ENCODE measurements at places on chromosomes 4 and X.

GRCh38 chrX:108270280-108270679 lies 167.9 kb downstream of the COL4A6 start:
- no peak for DNase-seq

GRCh38 chrX:46554942-46555341 lies 9.7 kb upstream of the ZNF674 start:
- DNase-seq, result no peak

DNA sequence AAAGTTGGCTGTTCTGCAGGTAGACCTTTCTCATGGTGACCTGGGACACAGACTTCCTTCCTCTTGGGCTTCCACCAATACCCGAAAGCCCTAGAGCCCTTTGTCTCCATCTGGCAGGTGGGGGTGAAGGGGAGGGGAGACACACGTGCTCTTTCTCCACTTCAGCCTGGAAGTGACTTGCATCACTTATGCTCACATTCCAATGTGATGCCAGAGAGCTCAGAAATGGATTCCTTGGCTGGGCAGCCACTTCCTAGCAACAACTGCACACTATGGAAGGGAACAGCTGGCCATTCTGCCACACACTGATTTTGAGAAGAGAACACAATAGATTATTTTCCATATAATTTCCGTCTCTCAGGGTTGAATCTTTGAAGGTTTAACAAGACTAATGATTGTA lies 36.3 kb downstream of the C4orf51 start:
- no peak for DNase-seq

DNA sequence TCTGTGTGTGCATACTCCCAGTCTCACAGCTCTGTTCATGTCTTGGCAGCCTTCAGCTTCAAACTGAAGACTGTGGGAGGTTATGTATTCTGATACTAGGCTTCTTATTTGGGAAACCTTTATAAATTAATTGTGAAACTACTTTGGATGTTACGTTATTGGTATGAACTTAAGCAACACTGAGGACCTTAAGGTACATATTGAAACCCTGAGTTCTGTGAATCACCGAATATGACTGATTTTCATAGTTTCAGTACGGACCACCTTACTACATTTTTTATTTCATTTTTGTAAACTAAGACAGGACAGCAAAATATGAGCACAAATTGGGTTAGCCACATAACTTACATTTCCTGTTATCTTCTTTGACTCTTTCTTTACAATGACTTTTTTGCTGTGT lies 498.4 kb downstream of the PDGFC start:
- DNase-seq, result no peak

DNA sequence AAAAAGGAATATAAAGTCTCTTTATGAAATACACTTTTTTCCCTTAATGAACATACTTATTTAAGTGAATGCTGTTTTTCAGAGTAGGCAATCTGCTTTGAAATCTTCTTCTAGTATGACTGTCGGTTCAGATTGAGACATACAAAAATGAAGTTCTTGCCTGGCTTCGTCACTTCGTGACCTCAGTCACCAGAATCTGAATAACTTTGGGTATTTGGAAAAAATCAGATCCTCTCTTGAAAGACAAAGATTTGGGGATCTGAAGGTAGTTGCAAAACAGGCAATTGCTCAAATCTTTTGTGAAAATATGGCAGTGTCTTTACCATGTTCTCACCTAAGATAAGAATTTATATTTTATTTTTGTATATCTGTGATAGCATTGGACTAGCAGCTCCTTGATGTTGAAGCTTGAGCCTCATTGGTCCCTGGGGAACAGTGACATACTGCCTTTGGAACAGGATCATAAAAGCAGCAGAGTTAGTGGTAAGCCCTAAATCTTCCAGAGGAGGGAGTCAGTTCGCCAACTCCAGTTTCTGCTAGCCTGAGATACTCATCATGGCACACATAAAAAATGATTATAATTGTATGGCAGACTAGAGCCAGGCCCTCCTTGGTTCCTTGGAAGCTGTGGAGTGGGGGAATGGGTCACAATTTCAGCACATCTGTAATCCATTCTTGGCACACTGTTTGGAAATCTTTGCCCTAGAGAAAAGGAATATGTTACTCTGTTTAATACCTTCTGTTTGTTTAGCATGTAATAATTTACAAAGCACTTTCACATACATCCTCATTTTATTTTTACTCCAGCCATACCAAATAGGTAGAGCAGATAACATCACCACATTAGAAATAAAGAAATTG lies 5.0 kb downstream of the ARFIP1 start:
- no peak for DNase-seq

- DNase-seq, result no peak
These were observed 795.4 kb upstream of the DIAPH2 start for GRCh38 chrX:95889279-95889678.

- DNase-seq, result peak; percentile 28
These were observed 2.2 kb downstream of the PLXNB3 start for GRCh38 chrX:153766098-153766817.

DNA sequence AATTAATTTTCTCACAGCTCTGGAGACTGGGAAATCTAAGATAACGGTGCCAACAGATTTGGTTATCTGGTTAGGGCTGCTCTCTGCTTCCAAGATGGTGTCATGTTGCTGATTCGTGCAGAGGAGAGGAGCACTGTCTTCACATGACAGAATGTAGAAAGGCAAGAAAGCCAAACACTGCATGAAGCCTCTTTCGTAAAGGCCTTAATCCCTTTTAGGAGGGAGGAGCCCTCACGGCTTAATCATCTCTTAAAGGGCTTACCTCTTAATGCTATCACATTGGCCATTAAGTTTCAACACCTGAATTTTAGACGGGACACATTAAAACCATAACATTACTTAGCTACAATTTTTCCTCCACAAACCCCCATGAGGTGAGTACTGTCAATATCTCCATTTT lies 174.1 kb downstream of the COX18 start:
- DNase-seq, result no peak

GRCh38 chr4:43560047-43560446 lies 667.5 kb downstream of the GRXCR1 start:
- DNase-seq, result no peak

- no peak for DNase-seq
These were observed 738.3 kb upstream of the TENM3 start for GRCh38 chr4:181504924-181505323.

DNA sequence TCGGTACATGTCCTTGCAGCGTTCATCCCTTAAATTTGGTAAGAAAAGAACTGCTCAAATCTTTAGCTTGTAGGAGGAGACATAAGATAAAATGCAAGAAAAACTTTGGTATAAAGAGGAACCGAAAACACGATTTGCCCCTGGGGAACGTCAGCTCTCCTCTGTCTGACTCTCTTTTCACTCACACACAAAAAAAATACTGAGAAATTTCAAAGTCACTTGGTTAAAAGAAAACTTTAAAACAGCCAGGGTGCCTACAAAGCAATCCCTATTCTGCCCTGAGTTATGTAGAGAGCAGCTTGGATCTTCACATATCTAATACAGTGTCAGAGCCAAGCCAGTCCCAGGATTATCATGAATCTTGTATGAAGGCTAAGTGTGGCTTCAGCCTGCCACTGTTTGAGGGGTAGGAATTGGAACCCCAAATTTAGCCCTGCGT lies 248.5 kb upstream of the CXXC4 start:
- DNase-seq, result no peak

DNA sequence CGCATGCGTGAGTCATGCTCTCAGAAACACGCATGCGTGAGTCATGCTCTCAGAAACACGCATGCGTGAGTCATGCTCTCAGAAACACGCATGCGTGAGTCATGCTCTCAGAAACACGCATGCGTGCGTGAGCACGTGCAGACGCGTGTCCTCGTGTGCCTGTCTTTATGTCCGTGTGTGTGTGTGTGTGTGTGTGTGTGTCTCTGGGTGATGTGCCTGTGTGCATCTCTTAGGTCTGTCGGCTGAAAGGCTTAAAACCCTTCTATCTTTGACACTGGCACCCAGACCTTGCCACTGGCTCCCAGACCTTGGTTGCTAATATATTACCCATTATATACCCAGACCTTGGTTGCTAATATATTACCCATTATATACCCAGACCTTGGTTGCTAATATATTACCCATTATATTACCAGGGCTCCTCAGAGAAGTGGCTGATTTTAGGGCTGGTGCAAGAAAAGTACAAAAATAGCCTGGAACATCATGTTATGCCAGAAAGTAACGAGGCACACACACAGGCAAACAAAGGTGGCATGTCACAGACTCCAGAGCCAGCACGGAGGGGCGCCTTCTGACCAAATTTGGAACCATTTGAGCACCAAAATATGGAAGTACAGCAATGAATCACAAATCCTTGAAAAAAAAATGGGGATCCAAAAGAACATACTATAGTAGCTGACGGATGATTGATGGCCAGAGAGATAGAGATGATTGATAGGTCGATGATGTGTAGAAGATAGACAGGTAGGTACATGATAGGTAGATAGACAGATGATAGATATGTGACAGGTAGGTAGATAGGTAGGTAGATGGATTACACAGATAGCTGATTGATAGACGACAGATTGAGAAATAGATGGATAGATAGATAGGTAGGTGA lies 19.2 kb upstream of the ADRA2C start:
- DNase-seq, result no peak

DNA sequence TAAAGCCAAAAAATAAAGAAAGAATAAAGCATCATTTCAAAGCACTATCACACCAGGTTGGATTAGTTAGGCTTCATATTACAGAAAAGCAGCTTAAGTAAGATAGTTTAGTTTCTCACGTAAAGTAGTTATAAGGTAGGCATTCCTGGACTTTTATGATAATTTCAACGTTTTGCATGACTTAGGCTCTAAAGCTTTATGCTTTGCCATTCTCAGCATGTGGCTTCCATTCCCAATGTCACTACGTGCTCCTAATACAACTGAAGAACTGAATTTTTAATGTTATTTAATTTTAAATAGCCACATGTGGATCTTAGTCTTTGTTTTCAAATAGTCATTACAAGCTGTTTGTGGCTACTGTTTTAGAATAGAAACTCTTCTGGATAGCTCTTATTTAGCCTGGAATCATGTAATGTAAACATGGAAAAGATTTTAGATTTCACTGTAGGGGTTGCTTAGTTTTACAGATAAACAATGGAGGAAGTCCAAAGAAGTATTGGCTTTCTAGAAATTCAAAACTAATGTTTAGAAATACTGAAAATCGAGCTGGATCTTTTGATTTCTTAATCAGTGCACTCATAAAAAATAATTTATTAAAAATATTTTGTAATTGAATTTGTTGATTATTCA lies 710.0 kb downstream of the IL1RAPL1 start:
- DNase-seq, result no peak

GRCh38 chrX:71953946-71954345 lies 43.3 kb downstream of the NHSL2 start:
- DNase-seq, result no peak

DNA sequence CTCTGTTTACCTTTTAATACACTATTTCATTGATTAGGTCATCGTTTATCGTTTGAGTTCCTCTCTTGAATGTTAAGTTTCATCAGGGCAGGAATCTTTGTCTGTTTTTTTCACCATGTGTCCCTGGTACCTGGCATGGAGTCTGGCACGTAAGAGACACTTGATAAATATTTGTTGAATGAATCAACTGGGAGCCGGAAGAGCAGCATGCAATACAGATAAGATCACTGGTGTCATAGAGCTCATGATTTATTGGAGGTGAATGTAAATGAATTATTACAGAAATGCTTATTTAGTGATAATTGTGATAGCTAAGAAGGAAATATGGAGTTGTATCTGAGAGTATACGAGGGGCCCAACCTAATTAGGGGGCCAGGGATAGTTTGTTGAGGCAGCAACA lies 62.8 kb downstream of the UCHL1 start:
- DNase-seq, result no peak

- DNase-seq, result no peak
These were observed 351.5 kb downstream of the TMA16 start for GRCh38 chr4:163846008-163846407.

DNA sequence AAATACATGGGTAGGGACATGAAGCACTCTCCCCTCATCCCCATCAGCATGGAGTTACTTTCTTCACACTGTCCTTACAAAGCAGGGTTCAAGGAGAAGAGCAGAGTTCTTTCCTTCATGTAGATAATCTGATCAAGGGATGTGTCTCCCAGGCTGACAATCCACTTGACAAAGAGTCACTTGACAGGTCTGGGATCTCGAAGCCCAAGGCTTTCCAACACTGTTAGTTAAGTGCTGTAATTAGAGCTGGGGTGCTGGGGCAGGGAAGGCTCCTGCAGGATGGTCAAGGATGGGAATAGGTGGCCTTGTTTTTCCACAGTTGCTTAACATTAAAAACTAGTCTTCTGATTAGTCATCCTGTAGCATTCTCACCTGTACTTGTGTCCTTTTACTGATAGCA lies 38.0 kb downstream of the CCNG2 start:
- DNase-seq, result no peak

DNA sequence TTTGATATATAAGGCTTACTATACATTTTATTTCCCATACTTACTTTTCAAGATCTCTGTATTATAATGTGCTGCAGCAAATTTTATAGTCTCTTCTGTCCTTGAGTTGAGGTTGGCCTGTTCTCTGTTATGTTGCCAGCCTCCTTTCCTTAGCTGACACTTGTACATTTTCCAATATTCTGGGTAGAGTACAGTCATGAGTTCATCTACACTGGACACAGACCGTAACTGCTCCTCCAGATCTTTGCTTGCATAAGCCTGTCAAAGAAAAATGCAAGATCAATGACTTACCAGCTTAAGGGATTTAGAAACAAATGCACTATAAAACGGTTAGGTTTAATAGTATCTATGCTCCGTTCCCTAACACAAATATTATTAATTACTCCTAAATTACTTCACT lies 63.2 kb downstream of the VEGFC start:
- no peak for DNase-seq

DNA sequence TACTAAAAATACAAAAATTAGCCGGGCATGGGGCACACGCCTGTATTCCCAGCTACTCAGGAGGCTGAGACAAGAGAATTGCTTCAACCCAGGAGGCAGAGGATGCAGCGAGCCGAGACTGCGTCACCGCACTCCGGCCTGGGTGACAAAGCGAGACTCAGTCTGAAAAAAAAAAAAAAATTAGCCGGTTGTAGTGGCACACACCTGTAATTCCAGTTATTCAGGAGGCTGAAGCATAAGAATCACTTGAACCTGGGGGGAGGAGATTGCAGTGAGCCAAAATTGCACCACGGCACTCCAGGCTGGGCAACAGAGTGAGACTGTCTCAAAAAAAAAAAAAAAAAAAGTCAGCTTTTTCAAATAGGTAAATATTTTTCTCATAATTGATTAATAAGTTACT lies 71.9 kb downstream of the WDFY3 start:
- DNase-seq, result no peak

DNA sequence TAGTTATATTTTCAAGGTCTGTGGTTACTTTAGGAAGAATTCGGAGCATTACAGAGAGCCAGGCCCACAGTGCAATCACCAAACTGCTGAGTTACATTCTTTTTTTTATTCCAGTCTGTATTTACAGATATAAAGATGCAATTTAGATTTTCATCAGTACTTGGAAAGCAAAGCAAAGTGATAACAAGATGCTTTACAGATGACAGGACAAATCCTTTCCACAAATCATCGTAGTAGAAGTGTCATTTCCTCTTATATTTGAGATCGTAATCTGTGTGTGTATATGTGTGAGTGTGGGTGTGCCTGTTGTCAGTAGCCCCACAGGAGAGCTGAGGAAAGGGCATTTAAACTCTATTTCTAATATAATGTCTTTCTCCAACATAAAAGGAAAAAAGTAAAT lies 1893.7 kb downstream of the STIM2 start:
- no peak for DNase-seq

GRCh38 chr4:55903577-55903976 lies 45.2 kb upstream of the CEP135 start:
- no peak for DNase-seq
